Fibroblast of lung (primary cell): ENCODE measurements at places on chromosomes 13 and 19.
A peak's percentile ranks its signal among the peaks of the same experiment; 100 is the strongest.

GRCh38 chr13:98050041-98050466 lies 92.8 kb upstream of the FARP1 start:
- peak; percentile 36 for DNase-seq

GRCh38 chr19:48368936-48369335 lies 4.8 kb downstream of the SYNGR4 start:
- no peak for DNase-seq

DNA sequence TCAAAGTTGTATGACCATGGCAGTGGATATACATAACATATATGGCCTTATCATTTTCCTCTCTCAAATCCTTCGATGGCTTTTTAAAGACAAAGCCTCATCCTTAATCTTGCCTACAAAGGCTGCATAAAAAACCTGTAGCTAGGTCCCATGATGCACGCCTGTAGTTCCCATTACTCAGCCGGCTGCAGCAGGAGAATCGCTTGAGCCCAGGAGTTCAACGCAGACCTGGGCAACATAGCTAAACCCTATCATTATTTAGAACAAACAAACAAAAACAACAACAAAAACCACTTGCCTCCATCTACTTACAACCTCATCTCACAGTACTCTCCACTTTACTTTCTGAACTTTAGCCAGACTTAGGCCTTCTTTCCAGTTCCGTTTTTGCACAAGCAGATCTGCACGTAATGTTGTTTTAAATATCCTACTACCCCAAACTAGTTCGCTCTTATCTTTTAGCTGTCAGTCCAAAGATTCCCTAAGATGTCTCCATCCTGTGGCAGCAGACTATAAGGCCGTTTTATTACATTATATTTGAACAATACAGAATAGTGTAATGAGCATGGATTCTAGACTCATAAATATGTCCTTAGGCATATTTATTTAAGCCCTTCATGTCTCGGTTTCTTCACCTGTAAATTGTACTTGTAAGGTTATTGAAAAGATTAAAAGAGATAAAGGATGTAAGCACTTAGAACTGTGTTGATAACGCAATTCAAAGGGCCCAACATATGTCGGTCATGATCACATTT lies 969 bp upstream of the POMP start:
- peak; percentile 7 for DNase-seq

DNA sequence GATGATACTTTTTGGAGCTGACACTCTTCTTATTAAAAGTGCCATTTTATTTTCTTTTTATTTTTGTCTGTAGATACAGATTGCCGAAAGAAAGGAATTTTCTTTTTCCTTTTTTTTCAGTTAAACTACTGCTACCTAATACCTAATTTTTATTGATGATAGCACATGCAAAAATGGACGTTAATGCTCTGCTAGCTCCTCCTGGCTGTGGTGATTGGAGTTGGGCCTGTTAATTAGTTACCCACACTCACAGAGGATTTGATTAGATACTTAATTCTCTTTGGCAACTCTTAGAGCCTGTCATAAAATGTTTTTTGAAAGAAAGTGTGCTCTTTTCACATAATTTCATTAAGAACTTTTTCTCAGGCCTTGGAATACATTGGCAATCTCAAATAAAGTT lies 366.8 kb downstream of the DCT start:
- DNase-seq = no peak

DNA sequence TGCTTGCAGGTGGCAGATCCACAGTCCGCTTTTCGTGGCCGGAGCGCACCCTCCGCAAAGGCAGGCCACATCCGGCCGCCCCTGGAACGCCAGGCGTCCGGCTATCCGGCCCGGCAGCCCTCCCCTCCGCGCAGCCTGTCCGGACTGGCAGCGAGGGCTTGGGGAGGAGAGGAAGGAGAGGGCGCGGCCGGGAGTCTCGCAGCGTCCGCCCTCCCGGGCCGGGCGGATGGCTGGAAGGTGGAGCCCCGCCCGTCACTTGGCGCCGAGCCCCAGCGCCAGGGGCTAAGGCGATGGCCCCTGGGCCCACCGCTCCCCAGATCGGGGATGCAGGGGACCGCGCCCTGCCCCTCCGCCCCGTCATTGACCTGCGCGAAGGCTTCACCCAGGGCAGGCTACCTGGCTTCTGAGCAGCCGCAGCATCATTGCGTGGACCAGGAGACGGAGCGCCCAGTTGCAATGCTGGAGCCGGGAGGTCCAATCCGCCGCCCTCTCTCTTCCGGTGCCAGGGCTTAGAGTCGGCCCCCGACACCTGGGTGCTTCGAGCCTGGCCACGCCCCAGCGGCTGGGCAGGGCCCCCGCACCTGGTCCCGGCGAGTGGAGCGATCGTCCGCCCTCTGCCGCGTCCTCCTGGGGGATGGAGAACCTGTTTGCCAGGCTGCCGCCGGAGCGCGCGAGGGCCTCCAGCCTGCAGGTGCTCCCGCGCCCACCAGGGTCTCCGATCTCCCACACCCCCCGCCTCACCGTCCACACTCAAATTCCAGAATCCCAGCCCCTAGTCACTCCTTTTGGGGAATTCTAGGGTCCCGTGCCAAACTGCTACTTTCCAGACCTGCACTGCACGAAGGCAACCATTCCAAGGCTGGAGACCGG lies at the start of gene FUT1:
FUT1 (minus strand) TSS at position 146 of the 870 bp plus-strand sequence. CDS start 1,360 bp downstream, outside the sequence.
- DNase-seq = no peak

- DNase-seq = no peak
Observed at GRCh38 chr19:4584670-4585460, 25.4 kb upstream of the SEMA6B start.

DNA sequence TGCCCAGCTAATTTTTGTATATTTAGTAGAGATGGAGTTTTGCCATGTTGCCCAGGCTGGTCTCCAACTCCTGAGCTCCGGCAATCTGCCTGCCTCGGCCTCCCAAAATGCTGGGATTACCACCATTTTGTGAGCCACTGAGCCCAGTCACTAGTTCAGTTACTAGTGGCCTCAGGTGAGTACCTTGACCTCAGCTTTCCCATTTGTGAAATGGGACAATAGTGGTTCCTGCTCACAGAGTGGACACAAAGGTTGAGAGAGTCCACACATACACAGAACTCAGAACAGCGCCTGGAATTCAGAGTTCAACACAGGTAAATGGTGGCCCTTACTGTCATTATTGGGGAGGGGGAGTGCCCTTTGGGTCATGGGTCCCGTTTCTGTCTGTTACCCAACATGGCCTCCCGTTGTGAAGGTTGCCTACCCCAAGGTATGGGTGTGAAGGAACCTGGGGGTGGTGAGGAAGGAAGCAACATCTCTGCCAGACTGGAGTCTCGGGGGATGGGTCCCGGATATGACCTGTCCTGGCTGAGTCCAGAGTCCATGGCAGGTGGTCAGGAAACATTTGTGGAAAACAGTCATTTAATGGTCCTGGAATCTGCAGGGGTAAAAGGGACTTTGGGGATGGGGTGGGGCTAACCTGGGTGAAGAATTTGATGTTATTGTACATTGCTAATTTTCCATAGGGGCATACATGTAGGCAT lies 11.7 kb upstream of the IRGC start:
- DNase-seq = no peak

DNA sequence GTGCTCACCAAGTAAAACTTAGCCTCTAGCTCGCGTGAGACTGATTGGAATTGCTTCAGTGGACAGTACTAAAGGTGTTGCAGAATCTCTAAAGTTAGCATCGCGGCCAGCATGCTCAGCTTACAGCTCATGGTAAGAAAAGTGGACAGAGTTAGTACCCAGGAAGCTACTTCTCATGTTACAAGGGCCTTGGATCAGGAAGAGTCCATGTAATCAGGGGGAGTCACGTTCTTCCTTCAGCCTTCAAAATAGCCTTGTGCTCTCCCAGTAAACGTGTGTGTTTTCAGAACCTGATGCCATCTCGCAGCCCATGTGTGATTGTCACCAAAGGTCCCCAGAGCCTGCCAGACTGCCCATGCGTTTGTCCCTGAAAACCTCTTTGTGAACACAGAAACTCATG lies 195.8 kb upstream of the RNF113B start:
- peak; percentile 65 for DNase-seq

GRCh38 chr13:83086948-83087347 lies 795.3 kb downstream of the SLITRK1 start:
- no peak for DNase-seq

DNA sequence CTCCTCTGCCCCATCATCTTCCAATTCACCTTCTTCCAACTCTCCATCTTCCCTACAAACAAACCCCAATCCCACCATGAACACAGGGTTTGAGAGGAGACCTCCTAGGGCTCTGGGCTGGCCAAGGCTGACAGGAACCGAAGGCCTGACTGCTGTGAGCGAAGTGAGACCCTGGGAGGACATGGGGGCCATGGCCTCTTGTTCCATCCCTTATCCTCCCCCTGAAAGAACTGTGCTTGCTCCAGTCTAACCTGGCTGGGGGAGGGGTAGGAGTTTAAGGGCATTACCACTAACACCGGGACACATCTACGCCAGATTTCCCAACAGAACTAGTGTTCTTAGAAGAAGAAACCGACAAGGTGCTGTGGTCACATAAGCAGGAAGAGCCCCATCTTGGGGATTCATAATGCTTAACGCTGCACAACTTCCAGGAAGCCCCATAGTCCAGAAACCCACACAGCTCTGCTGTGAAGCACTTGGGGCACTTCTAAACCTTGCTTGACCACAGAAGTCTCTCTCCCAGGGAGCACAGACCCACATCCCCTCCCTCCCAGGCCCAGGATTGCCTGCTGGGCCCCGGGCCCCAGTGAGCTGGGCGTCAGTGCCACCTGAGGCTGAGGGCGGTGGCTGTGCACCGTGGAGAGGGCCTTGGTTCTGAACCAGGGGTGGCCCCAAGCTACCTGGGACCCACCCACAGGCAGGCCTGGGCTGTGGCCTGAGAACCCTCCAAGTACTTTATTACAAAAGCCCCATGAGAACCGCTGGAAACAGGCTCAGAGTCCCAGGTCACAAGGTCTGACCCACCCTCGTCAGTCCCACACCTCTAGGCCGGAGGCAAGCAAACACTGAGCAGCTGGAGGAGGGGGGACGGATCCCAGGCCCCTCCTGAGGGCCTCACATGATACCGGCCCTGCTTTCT lies 18.8 kb downstream of the ZC3H4 start:
- DNase-seq = no peak

- no peak for DNase-seq
Observed at GRCh38 chr19:15539638-15540037, 31.3 kb downstream of the CYP4F22 start.

DNA sequence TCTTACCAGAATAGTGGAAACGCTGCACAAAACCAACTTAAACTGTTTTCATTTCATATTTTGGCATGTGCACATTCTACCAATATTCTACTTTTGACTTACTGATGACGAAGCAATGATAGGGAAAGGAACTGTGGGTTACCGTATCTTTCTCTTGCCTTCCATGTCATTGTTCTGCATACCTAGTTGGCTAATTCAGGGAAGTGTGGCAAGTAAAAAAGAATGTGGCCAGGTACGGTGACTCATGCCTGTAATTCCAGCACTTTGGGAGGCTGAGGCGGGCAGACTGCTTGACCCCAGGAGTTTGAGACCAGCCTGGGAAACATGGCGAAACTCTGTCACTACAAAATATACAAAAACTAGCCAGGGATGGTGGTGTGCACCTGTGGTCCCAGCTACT lies 108.2 kb downstream of the SIPA1L3 start:
- no peak for DNase-seq

GRCh38 chr13:46181840-46182490 lies at the start of gene LCP1:
Gene LCP1, minus strand, starts transcription at chr13:46182177. Its CDS starts 22,515 bp downstream, at chr13:46159662.
- no peak for DNase-seq

- no peak for DNase-seq
Observed at GRCh38 chr13:36214163-36214921, at the start of gene SOHLH2. Gene SOHLH2, minus strand, starts transcription at chr13:36214556. Its CDS starts 30 bp downstream, at chr13:36214526.

DNA sequence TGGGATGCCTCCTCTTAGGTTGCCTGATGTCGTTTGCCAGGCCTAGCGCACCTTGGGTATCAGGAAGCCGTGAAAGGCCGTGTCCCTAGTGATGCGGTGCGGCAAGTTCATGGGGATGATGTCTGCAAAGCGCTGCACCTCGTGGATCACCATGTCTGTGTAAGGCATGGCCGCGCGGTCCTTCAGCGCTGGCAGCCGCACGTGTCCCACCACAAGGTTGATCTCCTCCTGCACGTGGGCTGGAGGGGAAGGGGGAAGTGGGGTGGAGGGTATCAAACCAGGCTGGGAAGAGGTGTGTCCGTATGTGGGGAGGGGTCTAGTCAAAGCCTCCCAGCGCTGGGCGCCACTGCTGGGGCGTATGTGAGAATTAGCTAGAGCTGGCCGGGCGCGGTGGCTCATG lies 23.2 kb downstream of the EGLN2 start:
- no peak for DNase-seq

- DNase-seq = no peak
Observed at GRCh38 chr19:30363073-30363472, 9.1 kb upstream of the ZNF536 start.

DNA sequence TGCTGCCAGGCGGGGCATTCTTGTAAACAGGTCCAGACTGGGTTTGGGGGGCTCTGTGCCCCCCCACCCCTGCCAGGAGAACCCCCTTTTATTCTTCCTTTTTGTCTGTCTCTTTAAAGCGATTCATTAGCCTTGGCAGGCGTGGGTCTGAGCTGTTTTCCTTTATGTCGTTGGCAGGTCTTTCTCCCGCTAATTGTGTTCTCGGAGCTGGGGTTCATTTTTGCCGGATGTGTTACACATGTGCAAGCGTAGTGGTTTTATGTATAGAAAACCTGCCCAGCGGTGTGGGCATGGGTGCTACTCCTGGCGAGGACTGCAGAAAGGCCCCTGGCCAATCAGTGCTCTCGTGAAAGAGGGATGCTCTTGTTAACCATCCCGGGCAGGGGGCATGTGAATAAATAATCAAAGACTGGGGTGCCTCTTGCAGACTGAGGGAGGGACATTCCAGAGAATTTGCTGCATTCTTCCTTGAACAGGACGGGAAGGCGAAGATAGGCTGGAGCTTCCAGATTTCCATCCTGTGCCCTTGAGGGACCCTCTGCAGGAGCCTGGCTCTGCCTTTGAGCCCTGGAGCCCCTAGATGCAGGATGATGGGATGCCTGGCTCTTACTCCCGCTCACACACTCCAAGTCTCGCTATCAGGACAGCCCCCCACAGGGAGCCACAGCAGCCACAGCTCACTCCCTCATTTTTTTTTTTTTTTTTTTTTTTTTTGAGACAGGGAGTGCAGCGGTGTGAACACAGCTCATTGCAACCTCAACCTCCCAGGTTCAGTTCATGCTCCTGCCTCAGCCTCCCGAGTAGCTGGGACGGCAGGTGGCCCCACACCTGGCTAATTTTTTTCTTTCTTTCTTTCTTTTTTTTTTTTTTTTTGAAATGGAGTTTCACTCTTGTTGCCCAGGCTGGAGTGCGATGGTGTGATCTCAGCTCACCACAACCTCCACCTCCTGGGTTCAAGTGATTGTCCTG lies 14.1 kb downstream of the CARM1 start:
- DNase-seq = no peak

GRCh38 chr13:37806666-37807065 lies 62.9 kb downstream of the TRPC4 start:
- DNase-seq = no peak

- no peak for DNase-seq
Observed at GRCh38 chr19:31226151-31226935, 122.9 kb downstream of the TSHZ3 start.

DNA sequence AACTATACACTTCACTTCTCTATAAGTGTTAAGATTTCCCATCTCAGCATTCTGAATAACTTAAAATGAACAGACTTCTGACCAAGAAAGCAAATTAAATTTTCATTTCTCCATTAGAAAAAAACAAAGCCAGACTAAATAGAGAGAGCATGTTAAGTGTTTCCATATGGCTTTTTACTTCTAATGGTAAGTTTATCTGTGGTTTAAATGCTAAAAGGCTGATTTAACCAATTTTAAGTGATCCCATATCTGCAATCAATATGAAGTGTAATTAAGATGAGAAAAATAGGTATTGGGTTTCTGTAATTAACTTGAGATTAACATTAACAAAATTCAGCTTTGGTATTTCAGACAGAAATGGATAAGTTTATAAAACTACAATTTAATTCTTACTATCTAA lies 107.8 kb downstream of the ELF1 start:
- no peak for DNase-seq

- peak; percentile 92 for DNase-seq
Observed at GRCh38 chr13:102729560-102730270, 34.9 kb upstream of the METTL21C start.
